ENCODE measurements at places on chromosomes 11 and 22.

- DNase-seq: no peak
Measured at GRCh38 chr11:33967451-33967850, 75.6 kb upstream of the LMO2 start.

GRCh38 chr11:7651700-7652099, 21.6 kb downstream of the CYB5R2 start:
- no peak for DNase-seq

DNA sequence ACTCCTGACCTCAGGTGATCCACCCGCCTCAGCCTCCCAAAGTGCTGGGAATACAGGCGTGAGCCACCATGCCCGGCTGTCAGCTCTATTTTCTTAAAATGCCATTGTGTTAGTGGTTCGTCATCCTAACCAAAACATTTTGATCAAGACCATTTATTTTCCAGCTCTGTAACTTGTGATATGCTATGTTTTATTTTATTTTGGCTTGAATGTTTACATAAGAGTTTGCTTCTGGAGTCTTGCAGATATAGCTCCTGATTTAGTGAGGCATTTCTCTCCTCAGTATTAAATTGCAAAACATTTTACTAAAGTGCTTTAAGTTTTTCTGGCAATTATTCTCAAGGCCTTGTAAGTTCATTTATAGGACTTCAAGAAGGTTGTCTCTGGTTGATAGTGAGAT, 4.4 kb downstream of the EP300 start:
- no peak for DNase-seq

- no peak for DNase-seq
Measured at GRCh38 chr11:64019106-64020037, 16.4 kb upstream of the FLRT1 start.

DNA sequence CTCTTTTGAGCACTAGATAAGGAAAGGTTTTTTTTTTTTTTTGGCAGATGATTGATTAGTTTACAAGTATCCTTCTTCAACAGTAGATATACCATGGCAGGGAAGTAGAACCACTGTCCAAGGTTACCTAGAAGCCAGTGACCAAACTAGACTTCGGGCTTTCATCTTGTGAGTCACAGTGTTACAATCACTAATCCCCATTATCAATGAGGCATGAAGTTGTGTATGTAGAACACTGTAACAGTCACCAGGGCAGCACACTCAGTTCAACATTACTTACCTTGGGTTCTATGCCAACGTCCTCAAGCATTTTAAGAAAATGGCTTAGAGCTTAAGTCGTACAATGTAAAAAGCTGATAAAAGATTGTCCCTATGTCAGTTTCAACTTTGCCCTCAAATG, 430.9 kb downstream of the ETS1 start:
- DNase-seq: no peak

DNA sequence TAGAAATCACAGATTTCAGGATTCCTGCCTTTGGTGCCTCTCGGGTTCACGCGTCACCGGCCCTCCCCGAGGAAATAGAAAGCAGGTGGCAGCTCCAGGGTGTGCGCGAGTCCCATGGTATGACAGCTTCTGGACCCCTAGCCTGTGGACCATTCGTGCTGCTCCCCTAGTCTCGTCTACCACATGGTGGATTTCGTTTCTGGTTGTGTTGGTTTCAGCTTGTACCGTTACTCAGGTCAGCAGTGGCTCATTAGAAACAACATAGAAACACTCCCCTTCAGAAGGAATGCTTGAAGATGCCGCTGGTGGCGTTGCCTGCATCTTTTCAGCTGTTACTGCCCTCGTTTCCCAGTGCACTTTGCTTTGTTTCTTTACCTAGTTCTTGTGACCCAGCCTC, 700 bp downstream of the TTC17 start:
- no peak for DNase-seq

DNA sequence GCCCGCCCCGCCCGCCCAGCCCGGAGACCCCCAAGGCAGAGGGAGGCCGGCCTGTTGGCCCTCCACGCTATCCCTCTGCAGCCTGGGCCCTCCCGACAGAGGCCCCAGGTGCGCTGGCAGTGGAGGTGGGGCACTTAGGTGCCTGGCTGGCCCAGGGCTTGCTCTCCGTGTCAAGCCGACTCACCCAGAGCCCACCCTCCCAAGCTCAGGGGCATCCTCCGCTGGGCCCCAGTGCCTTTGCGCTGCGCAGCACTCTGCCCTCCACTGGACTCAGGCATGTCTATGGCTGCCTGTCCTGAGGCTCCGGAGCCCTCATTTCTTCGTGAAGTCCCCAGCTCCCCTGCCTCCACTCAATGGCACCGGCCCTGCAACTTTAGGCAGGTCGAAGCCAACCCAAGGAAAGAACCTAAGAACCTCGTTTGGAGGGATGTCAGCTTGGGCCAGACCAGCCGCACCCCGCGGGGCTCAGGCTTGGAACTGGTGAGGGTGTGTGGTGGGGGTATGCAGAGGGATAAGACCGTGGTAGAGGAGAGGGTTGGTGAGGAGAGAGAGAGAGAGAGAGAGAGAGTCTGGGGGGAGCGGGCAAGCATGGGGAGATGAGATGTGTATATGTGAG, 6.1 kb downstream of the SMIM45 start:
- DNase-seq: no peak

DNA sequence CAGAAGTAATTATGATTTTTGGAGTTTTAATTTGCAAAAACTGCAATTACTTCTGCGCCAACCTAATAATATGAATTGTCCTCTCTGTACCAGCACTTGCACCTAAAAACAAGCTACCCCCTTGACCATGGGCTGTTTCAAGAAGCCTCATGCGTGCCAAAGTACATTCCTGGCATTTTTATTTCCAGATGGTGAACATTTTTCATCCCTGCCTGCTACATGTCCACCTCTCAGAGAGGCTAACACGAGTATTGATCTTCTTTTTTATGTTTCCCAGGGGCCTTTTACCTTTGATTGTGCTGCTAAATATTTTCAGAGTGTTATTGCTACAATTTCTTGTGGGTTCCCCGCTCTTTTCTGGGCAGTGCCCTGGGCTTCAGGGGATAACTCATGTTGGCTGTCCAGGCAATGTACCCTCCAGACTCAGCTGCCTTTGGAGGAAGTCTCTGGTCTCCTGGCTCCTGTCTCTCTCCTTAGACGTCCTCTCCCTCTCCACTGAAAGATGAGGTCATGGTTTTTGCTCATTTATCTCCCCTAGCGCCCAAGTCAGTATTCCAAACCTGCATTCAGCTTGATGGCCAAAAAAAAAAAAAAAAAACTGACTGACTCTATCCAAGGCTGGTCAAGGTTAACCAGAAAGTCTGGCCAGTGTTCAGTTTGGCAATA, 86.2 kb upstream of the ASPHD2 start:
- no peak for DNase-seq
